ENCODE measurements at places on chromosomes 2 and 18. TPM values are rescaled to one million over a fixed set of nuclear protein-coding genes. Genes with fewer than 3 reads are reported as not detected.

DNA sequence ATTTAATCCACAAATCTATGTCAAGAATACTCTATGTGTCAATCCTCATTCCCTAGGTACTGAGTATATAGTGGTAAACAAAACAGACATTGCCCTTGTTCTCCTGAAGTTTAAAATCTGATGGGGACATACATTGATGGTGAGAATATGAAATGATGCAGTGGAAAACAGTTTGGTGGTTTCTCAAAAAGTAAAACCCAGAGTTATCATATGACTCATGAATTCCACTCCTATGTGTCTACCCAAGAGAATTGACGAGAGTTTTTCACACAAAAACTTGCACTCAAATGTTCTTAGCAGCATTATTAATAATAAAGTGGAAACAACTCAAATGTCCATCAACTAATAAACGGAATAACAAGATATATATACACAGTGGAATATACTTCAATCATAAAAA, 586.7 kb downstream of the CCDC85A start:
- no peak overlapping the region for H3K4me3 ChIP-seq
- no peaks in the 10 kb centered on the region for H3K36me3 ChIP-seq
- H3K27ac ChIP-seq = no peak overlapping the region
- no peaks in the 10 kb centered on the region for H3K27me3 ChIP-seq

GRCh38 chr2:170177950-170178781, at the start of gene MYO3B:
Gene MYO3B (plus strand): TSS chr2:170178147. CDS start chr2:170178288, 141 bp downstream.
- H3K27me3 ChIP-seq = no peaks in the 10 kb centered on the region
- DNase-seq = no peak
- no peaks in the 10 kb centered on the region for H3K4me1 ChIP-seq
- H3K27ac ChIP-seq = no peak within 1 kb of the TSS
- no peak within 1 kb of the TSS for H3K4me3 ChIP-seq
- no peaks in the 10 kb centered on the region for H3K36me3 ChIP-seq

DNA sequence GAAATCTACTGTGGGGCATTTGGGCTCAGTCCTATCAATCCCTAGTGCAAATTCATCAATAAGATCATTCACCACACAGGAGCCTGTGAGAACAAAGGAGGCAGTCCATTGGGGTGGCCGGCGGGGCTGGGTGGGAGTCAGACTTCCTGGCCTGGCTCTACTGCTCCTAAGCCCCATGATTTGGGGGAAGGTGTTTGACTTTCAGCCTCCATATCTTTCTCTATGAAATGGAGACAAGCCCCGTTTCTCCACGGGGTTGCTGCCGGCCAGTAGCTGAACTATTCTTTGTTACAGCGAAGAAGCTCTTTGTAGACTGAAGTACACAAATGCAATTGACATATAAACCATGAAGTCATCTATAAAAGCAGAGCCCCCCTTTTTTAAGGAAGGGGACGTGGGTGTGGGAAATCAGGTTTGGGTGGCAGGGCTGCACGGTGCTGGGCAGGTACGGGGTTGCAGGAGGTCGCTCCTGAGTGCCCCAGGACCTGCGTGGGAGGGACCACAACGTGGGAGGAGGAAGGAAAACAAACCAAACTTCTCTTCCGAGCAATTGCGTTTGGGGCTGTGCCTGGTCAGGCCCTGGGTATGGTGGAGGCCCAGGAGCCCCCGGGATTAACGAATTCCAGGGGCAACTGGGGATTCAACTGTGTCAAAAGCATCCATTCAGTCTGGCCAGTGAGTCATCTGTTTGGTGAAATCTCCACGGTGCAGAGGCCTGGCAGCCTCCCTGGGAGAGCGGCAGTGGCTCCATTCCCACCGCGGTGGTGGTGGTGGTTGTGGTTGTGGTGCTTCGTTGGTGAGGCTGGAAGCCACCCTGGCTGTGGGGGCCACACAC, 18.2 kb downstream of the FBLN7 start:
- no peak overlapping the region for H3K27ac ChIP-seq
- no peak for DNase-seq
- H3K36me3 ChIP-seq = no peaks in the 10 kb centered on the region
- H3K4me3 ChIP-seq = no peak overlapping the region
- no peaks in the 10 kb centered on the region for H3K27me3 ChIP-seq

DNA sequence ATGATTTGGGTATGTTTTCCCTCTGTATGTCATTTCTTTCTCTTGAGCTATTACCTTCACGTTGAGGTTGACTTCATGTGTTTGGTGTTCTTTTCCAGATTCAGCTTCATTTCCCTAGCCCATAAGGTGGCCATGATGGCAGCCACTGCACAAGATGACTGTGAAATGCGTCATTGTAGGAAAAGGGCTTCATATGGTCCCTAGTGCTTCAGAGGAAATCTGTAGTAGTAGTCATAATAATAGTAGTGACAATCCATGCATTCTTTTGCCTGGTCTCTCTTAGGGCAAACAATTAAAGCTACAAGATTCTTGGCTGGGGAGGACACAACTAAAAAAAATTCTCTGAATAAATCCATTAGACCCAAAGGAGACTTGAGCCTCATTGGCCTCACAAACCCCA, 28.4 kb downstream of the AOX1 start:
- H3K4me1 ChIP-seq = no peaks in the 10 kb centered on the region
- H3K27ac ChIP-seq = no peak overlapping the region
- DNase-seq = no peak
- no peaks in the 10 kb centered on the region for H3K36me3 ChIP-seq
- no peaks in the 10 kb centered on the region for H3K27me3 ChIP-seq

DNA sequence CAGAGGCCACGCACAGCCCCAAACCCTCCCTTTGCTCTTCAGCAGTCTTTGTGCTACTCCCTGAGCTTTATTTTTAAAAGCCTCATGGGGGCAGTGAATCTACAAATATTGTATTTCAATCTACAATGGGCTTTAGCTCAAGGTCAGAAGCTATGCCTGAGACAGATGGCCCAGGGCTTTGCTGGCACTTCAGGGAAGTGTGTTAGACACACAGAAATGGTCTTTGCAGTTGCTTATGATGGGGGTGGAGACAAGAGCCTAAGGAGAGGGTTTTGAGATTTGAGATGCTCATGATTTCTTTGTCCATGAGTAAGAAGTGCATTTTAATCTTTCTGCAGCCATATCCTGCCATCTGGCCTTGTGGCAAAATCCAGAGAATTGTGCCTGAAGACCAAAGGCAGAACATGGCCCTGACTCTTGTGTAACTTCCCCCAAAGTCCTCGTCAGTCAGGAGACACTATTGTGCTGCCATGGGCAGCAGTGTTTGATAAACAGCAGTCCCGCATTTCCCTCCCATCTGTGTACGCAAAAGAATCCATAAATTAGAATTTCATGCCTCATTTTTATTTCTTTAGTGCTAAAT, 92.6 kb downstream of the VAPA start:
- no peak overlapping the region for H3K4me3 ChIP-seq
- no peaks in the 10 kb centered on the region for H3K4me1 ChIP-seq

GRCh38 chr18:70384181-70384790, 95.4 kb downstream of the SOCS6 start:
- no peaks in the 10 kb centered on the region for H3K27me3 ChIP-seq
- H3K4me3 ChIP-seq = no peak overlapping the region
- H3K36me3 ChIP-seq = no peaks in the 10 kb centered on the region
- H3K4me1 ChIP-seq = no peaks in the 10 kb centered on the region

DNA sequence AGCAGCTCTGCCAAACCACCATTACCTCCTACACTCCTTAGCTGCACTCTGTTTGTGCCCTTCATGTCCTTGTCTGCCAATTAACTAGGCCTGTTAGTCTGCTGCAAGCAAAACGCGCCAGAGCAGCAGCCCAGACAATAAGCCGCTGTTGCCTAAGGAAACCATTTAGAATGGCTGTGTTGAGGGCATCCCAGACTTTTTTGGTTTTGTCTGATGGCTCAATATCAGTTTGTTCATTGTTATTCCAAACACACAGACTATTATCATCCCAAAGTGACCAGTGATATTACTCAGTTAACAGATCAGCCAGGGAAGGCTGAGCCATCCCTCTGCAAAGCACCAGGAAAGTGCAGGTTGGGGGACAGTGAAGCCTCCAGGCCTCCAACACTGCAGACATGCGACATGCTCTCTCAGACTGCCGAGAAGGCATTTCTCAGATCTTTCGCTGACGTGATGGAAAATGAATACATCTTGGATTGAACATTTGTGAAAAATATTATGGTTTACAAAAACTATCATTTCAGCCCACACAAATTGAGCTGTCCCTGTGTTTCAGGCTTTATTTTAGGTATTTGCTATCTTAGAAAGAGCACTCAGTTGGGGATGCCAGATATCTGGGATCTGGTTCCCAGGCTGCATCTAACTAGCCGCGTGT, 182.0 kb upstream of the HNRNPA3 start:
- DNase-seq = no peak
- no peaks in the 10 kb centered on the region for H3K36me3 ChIP-seq
- H3K4me1 ChIP-seq = no peaks in the 10 kb centered on the region
- H3K27me3 ChIP-seq = no peaks in the 10 kb centered on the region
- H3K27ac ChIP-seq = no peak overlapping the region
- H3K4me3 ChIP-seq = no peak overlapping the region

DNA sequence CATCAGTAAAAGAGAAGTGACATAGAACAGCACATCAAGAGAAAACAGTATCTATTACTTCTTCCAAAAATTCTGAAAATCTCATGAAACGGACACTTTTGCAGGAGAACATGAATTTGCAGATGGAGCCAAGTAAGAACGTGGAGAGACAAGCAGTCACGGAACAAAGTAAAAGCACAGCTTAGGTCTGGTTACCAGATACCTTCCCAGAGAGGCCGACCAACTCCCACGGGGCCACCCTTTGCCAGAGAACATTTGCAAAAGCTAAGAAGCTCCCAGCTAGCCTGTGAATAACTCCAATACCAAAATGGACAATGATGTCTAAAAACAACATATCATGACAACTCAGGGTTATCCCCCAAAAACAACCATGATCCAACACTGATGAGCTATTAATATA, 38.9 kb downstream of the THAP4 start:
- H3K27me3 ChIP-seq = no peaks in the 10 kb centered on the region
- DNase-seq = no peak
- no peak overlapping the region for H3K27ac ChIP-seq

Gene ALKAL2
- 3.3 TPM for total RNA-seq

Gene GALR1
- 0.16 TPM for total RNA-seq
